ENCODE measurements at places on chromosomes 6 and 20.
A peak's percentile ranks its signal among the peaks of the same experiment; 100 is the strongest.

- DNase-seq = peak; percentile 18
These were observed 73.4 kb downstream of the PRDM1 start for GRCh38 chr6:106159531-106159940.

DNA sequence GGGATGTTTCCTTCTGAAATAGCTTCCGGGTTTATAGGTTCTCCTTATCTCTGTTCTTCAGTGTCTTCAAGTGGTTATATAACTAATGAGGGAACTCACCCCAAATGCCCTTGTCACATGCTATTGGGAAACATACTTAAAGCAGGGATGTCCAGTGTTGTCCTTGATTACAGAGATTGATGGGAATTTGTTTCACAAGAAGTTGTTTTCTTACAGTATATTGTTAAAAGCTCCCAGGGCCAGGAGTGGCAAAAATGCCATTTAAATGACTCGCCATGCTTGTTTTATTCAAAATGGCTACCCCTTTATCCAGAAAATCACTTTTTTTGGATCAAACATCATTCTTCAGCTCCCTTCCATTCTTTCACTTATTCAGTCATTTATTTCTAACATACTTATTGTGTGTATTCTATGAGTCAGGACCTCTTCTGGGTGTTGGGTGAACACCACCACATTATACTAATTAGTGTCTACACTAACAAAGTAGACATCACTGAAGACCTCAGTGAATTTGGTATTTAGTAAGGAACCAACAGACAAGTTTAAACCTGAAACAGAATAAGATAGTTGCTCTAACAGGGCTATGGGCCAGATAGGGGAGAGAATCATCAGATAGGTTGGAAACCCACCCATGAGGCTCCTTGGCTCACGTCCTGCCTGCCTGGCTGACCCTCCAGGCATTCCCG, 791.1 kb downstream of the MAFB start:
- no peak for DNase-seq

- no peak for DNase-seq
These were observed 328.8 kb upstream of the MANEA start for GRCh38 chr6:95248499-95248898.

DNA sequence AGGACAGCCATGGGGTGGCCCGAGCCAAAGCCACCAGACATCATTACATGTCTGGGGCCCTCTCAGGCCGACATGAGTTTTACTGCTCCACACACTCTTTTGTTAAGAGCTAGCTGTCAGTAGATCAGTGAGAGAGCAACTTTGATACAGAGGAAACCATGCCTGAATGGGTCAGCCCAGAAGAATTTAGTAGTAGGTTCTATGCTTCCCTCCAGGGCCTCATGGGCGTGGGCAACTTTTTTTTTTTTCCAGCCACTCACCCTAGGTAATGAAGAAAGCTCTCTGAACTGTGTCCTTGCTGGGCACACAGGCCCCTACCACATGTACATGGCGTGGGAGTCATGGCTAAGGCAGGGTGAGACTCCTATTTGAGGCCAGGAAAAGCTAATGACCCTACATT, 38.8 kb downstream of the HLA-F start:
- DNase-seq = no peak

- DNase-seq = no peak
These were observed 87.0 kb downstream of the ANKRD60 start for GRCh38 chr20:58141496-58141895.

DNA sequence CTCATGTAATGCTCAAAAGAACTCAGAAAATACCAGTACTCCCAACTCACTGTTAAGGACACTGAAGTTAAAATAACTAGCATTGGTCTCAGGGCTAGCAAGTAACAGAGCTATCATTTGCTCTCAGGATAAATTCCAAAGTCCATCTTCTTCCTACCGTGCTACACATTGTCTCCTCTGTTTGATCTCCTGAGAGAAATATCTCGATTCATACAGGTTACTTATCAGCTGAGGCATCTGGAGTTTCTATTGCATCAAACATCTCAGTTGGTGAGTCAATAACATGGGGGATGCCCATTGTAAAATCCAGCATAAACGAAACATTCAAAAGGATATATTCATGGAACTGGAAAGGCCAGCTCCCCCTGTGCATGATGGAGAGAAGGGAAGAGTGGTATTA, 147.4 kb downstream of the BACH2 start:
- DNase-seq = no peak

DNA sequence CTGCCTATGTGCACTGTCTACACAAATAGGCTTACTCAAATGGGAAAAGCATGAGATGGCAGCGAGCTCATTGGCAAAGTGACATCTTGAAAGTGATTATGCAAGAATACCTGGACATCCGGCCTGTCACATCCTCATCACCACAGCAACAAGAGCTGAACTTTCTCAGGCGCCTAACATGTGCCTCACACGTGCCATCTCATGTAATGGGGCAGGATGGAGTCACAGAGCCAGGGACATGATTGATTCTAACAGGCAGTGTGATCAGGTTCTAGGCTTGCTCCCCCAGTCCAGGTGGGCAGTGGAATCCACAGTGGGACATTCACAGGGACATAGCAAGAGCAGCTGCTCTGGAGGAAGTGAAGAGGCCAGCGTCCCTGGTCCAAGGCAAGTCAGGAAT, 192.3 kb upstream of the SSTR4 start:
- no peak for DNase-seq

DNA sequence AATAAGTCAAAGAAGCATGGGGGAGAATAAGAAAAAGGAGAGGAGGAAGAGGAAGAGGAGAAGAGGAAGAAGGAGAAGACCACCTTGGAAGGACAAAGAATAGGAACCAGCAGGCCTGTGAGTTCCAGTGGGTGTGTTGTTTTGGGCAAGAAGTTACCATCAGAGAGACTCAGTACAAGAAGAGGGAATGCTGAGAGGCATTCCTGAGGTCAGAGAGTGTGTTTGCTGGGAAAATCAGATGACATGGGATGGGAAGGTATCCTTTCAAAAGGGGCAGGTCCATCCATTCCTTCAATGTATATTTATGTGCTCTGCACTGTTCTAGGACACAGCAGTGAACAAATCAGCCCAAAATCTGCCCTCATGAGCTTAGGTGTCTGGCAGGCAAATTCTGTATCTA, 40.5 kb upstream of the PRIM2 start:
- no peak for DNase-seq

GRCh38 chr6:15770347-15771143, 107.7 kb upstream of the DTNBP1 start:
- no peak for DNase-seq

DNA sequence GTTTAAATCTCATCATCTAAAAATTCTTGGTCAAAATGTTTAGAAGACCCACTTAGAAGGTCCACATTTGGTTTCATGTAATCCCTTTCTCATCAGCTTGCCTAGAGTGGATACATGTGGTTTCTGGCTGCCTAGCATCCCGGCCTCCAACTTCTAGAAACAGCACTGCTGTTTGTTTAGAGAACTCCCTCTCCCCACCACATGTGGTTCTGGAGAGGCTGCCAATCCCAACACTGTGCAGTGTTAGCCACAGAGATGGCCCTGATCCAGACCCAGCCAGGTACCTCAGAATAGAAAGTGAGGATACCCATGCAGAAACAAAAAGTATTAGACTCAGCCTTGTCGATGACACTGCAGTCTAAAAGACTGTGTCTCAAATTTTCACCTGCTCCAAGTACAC, 241.8 kb downstream of the BCKDHB start:
- no peak for DNase-seq

Measured in HCT116 (cell line).